ENCODE measurements at places on chromosomes 7 and 10.

GRCh38 chr7:155357573-155358041, 59.9 kb downstream of the INSIG1 start:
- no peak for DNase-seq

- no peak for DNase-seq
Measured at GRCh38 chr7:75652788-75653187, 86.0 kb downstream of the HIP1 start.

- DNase-seq, result no peak
Measured at GRCh38 chr10:93383562-93383981, 98.6 kb downstream of the MYOF start.

DNA sequence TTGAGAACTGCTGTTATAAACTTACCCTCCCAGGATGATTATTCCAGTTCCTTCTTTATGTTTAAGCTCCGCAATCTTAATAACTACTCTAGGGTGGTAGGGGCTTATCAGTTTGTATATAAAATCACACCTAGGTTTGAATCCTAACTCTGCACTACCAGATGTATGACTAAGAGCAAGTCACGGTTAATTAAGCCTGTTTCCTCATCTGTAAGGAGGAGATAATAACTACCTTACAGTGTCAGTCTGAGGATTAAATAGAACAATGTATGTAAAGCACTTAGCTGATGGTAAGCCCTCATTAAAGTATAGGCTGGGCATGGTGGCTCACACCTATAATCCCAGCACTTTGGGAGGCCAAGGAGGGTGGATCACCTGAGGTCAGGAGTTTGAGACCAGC, 9.2 kb downstream of the DNA2 start:
- no peak for DNase-seq

DNA sequence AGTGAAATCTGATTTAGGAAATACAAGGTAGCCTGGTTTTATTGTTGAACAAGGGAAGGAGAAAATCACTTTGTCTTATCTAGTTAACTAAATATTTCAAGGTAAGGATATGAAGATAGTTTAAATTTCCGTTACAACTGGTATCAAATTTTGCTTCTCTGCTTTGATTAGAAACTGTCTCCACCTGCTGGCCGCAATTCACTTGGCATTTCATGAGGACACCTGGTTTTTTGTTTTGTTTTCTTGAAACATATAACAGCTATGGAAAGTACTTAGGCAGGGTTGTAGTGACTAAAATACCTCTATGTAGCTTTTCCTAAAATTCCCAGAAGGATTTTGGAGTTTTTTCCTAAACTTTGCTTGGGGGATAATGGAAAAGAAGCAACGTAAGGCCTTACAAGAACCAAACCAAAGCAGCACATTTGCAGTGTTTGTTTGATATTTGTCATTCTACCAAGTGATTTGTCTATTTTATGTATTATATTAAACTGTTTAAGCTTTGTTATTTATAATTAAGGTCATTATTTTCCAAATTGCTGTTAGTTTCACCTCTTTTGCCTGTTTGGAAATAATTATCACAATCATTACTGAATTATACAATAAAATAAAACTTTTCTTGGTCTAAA, 73.6 kb downstream of the AHCYL2 start:
- DNase-seq, result no peak

DNA sequence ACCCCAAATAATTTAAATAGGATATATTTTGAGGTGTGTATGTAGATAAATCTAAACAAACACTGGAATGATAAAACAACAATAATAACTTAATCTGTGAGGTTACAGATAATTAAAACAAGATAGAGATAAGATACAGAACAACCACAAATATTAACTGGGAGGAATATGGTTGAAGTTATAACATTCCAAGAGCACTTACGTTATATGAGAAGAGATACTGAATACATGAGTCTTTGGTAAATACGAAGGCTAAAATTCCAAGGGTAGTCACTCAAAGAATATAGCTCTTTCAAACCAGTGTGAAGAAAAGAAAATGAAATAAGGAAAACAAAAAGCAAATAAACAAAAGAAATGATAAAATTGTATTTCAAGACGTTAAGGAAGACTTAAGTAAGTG, 76.0 kb upstream of the MYO3A start:
- no peak for DNase-seq

DNA sequence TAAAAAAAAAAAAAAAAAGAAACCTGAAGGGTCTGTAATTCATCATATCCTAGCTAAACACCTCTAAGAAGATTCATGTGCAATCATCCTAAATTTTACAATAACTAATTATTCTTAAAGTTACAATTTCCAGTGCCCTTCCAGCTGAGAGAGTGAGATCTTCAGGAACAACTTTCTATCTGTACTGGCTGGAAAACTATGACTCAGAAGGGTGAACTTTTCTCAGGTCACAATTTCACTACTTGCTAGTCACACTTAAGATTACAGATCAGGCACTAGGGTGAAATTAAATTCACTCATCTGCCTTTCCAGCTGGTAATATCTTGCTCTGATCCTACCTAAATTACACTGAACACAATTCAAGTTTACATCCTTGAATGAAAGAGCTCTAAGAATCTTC, 158.8 kb downstream of the ANK3 start:
- DNase-seq, result no peak

DNA sequence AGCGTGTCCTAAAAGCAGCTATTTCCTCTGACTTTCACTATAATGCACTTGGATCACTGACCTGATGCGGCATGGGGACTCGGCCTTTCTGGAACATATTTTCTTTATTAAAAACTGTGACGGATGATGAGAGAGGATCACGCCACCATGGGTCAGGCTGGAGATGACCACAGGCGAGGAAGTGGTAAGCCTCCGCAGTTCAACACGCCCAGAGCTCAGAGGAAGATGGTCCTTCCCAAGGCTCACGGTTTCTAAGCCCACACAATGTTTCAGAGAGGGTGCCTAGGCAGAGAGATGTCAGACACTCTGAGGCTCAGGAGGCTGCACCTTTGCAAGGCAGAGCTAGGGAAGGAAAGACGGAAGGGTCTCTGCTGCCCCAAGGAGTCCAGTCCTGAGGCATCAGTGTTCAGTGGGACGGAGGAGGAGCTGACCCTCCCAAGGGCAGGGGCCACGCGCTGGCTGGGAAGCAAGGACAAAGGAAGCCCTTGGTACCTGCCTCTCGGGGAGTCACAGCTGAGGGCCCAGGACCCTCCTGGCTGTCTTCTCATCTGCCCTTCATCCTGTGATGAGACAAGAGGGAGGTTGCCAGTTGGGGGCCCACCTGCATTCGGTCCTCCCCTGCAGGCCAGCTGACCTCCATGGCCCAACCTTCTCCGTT, 9.5 kb downstream of the CHST15 start:
- no peak for DNase-seq

- no peak for DNase-seq
Measured at GRCh38 chr10:58384544-58384998, 639 bp upstream of the TFAM start.

GRCh38 chr10:102408728-102409603, 9.6 kb downstream of the PSD start:
- peak; percentile 47 for DNase-seq

DNA sequence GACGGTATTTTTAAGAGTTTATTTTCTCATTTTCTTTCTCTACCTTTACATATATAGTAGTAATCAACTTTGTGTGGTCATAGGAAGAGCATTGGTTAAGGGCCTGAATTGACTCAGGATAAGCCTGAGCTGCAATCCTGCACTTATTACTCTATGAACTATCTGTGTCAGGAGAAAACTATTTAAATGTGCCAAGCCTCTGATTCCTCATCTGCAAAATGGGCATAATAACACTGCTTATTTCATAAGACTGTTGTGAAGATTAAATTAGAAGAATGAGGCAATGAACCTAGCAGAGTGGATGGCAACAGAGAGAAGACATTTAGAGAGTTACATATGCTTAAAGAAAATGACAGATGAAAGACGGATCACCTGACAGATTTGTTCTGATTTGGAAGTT, 175.5 kb downstream of the RELN start:
- DNase-seq, result no peak

- DNase-seq, result no peak
Measured at GRCh38 chr7:38169847-38170246, 8.2 kb upstream of the STARD3NL start.

DNA sequence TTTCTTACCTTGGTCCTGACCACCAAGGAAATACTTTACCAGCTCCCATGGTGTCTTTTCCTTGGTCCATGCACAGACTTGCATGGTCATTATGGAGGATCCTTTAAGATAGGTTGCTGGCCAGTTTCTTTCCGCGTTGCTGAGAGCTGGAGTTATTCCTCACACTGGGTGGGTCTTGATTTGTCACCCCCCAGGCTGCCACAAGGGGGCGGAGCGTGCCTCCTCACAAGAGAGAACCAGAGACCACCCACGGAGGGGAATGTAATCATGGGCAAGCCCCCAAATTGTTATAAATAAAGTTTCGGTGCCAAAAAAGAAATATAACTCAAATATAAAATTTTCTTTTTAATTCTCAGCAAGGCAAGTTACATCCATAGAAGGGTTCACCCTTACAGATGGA, 10.5 kb upstream of the TRIM24 start:
- no peak for DNase-seq

GRCh38 chr7:28297801-28298459, 114.4 kb upstream of the CREB5 start:
- no peak for DNase-seq

- DNase-seq, result no peak
Measured at GRCh38 chr7:149191851-149192250, 3.5 kb upstream of the ZNF282 start.

- DNase-seq, result no peak
Measured at GRCh38 chr7:126696256-126697038, 556.3 kb downstream of the GRM8 start.

- no peak for DNase-seq
Measured at GRCh38 chr7:137987968-137988367, 13.9 kb downstream of the CREB3L2 start.

- DNase-seq, result no peak
Measured at GRCh38 chr10:42351745-42352144, 286.6 kb downstream of the ZNF33B start.

DNA sequence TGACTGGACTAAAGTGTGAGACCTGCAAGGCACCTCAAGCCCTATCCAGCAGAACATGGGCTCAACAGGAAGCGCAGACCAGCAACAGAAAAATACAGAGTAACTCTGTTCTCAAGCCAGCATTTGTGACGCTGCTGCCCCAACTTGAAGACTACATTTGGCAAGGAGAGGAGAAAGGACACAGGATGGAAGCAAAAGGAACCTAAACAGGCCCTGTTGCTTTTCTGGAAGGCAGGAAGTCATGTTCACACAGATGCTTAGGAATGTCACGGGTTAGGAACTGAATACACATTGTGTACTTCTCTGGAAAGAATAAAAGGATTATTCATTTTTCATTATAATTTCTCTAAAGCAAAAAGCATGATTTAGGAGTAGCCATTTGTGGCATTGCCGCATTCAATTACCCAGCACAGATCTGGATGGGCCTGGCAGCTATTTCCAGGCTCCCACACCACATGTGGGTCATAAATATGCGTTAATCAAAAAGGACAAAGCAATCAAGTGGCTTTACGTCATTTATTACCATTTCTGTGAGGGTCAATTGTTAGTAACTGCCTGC, 19.8 kb upstream of the TOMM7 start:
- no peak for DNase-seq

GRCh38 chr10:123573236-123574108, 92.7 kb upstream of the GPR26 start:
- DNase-seq, result no peak

DNA sequence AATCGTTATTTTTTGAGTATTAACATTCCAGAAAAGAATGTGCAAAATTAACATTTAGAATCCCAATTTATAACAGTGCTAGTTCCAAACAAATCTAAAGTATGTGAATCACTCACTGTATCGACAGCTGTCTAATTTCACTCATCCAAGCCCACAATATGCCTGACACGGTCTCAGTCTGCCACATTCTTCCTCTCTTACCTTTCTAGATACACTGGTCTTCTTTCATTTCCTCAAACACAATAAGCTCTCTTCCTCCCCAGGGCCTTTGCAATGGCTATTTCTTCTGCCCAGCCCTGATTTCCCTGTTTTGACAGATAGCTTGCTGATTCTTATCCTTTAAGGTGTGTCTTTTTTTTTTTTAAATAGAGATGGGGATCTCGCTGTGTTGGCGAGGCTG, 48.8 kb downstream of the UBE2H start:
- no peak for DNase-seq

DNA sequence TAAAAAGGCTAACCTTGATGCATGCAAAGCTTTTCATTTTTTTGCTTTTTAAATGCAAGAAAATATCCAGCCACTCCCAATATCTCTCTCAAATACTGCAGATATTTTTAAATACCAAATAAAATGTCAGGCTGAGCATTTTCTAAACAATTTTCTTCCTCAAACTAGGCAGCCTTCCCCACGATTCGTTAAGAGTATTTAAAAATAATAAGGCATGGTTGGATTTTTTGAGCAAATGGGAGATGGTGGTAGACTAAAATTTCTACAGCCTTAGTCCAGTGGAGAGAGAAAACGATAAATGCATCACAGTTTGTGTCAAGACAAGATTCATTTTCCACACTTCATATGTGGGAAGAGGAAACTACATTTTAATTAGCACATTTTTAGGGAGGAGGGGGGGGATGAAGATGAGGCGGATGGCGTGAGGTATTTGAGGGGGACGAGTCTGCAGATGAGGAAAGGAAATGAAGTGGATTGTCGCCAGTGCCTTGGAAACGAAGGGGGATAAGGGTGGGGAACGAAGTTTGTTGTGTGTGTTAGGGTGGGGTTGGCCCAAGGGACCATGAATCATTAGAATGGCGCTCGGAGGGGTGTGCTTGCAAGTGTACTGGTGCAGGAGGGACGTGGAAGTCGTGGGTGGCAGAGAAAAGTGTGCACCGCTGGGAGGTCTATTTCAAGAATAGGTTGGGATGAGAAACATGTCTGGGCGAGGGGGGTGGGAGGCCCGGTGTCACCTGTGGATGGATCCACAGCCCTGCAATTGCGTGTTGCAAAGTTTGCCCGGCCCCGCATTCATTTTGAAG, 1.2 kb upstream of the ADD3 start:
- DNase-seq, result no peak

DNA sequence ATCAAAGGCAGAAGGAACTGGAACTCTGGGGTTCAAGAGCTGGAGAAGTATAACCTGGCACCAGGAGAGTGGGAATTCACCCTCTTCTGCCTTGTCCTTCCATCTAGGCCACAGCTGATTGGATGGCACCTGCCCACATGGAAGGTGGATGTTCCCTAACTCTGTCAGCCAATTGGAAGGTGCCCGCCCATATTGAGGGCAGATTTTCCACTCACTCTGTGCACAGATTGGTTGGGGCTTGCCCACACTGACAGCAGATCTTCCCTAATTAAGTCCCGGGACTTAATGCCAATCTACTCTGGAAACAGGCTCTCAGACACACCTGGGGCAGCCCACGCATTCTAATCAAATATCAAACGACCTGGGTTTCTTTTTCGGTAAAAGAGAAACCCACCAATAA, 1142.3 kb upstream of the CELF2 start:
- DNase-seq, result no peak

- peak; percentile 22 for DNase-seq
Measured at GRCh38 chr7:134605978-134606923, 40.4 kb upstream of the BPGM start.
